ENCODE measurements at places on chromosomes 4 and X.

- DNase-seq = peak; percentile 8
Measured at GRCh38 chrX:18707426-18708049, at the start of gene PPEF1. Gene PPEF1 (plus strand): TSS chrX:18707645. CDS start chrX:18707781, 136 bp downstream.

- DNase-seq = no peak
Measured at GRCh38 chrX:13024986-13025385, 19.4 kb downstream of the FAM9C start.

- DNase-seq = peak; percentile 74
Measured at GRCh38 chr4:70943114-70943513, 40.9 kb downstream of the MOB1B start.

DNA sequence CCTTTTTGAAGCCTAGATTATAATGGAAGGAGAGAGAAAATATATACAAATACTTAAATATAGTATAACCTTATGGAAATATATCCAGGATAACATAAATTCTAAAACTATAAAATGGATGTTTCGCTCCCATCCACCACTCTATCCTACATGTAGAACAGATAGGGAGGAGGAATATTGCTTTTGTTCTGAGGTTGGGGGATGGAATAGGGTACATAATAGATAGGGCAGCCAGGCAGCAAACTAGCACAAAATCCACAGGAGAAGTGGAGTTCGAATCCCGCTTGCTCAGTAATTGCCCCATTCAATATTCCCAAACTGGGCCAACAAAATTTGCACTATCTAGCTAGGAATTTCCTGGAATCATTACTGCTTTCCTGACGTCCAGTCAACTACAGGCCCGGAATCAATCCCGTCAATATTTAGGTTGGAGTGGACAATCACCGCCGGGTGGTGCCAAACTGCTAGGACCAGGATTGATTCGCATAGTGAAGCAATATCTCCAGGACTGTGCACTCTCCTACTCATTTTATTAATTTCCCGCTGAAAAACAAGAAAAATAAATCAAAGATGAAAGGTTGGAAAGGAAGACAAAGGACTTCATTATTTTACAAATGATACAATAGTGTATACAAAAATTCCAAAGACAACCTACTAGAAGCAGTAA is 40.4 kb upstream of the PAPSS1 start:
- no peak for DNase-seq

- DNase-seq = no peak
Measured at GRCh38 chr4:150130933-150131332, 52.7 kb downstream of the DCLK2 start.

DNA sequence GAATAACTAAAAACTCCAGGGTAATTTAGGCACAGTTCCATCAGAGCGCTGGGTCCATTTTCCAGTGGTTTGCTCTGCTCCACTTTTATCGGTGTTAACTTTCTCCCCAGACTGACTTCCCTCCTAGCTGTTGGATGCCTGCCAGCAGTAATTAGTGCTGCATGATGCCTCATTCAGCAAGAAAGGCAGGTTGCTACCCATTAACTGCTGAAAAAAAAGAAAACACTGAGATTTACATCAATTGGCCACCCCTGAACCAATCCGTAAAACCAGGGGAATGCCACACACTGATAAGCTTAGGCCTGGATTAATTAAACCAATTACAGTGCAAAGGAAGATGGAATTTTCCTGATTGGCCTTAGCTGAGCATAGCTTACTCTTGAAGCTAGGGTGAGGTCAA is 182.4 kb upstream of the CXXC4 start:
- no peak for DNase-seq

DNA sequence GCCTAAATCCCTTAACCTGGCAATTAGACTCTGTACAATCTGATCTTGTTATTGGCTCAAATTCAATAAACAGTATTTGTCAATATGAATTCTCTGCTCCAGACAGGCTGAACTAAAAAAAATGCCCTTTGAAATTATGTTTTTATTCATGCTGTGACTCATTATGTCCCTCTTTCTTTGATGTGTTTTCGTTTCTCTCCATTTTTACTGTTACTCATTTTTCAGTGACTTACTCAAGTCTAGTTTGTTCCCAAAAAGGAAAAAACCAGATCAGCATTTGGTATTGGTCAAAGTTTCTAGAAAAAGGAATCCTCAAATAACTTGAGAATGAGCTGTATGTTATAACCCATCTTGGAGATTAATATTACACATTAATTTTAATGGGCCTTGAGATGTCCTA is 40.4 kb downstream of the UNC5C start:
- no peak for DNase-seq

GRCh38 chr4:182671749-182672148 is 245.4 kb downstream of the DCTD start:
- DNase-seq = no peak
